Stimulated activated CD8-positive, alpha-beta memory T cell treated with anti-CD3 and anti-CD28 coated beads, Interleukin-15, amount 100 ng/mL, for 4 hours (primary cell): ENCODE measurements at places on chromosomes 12 and 14.

DNA sequence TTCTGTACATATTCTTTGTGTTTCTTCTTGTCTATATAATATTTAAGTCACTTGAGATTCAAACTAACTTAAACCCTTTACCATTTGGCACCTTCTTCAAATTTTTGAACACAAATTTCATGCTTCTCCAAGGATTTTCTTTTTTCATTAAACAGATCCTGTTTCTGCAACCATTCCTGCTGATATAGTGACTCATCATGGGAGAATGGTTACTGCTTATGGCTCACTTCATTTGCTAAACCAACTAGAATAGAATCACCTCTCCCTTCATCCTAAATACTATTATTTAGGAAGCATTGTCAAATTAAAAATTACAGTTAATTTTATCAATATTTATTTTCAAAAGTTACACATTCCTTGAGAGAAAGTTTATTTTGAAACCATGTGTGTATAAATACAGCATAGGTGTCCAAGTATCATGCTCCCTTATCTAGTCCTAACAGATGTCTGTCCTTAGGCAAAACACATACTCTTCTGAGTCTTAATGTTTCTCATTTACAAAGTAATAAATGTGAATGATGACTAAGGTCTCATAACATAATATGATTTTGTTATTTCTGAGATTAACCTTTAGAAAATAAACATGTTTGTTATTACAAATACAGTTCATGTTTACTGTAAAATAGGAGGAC is 40.7 kb downstream of the PLCZ1 start:
- no peak for DNase-seq

- no peak for DNase-seq
These were observed 4.5 kb downstream of the PRPF40B start for GRCh38 chr12:49627752-49628360.

GRCh38 chr12:24507827-24508226 is 441.1 kb downstream of the BCAT1 start:
- no peak for DNase-seq

- DNase-seq = no peak
These were observed 881.9 kb downstream of the GALC start for GRCh38 chr14:87111126-87111525.

DNA sequence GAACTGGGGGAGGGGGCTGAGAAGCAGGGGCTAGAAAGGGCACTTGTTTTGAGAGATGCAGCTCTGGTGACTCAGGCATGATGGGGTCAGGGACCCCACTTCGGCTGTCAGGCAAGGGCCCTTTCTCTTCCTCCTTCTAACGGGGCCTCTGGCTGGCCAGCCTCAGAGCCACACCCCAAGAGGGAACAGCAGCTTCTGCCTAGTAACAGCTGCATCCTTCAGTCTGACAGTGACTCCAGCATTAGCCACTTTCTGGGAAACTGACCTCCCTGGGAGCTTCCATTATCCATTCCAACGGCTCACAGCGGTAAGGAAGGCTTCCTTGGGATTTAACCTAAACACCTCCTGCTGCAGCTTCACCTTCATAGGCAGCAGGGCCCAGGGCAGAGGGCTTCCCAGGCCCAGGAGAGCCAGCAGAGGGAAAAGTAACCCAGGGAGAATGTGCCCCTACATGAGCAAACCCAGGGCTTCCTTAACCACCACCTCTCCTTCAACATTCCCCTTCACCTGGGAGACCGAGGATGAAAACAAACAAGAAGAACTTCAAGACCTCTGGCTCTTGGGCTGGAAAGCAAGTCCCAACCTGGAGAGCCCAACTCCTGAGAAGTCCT is 2.7 kb downstream of the NCKAP5L start:
- DNase-seq = no peak

GRCh38 chr14:95814363-95815225 is 62.0 kb upstream of the TUNAR start:
- no peak for DNase-seq

DNA sequence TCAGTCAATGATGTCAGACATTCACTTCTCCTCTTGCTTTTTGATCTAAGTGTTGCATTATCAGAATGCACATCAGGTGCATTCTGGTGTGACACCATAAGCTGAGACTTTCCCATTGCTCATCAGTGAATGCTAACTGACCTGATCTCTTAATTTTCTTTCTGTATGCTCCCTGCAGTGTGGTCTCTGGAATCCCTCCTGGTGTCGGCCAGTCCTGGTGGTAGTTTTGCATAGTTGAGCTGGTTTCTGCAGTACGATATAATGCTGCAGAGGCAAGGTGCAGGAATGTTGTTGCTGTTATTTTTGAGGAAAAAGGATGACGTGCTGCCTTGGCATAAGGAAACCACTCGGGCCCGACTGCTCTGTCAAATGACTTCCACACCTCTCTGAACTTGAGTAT is 11.0 kb upstream of the SRP54 start:
- DNase-seq = no peak

DNA sequence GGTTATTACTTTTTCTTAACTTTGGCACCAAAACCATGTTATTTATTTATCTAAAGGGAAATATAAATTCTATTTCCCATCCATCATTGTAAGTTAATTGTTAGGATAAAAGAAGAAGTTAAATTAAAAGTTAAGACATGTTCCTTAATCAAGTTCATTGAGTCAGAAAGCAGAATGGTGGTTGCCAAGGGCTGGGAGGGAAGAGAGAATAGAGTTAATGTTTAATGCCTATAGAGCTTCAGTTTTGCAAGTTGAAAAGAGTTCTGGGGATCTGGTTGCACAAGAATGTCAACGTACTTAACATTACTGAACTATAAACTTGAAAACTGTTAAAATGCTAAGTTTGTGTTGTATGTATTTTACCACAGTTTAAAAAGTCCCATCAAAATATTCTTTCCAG is 63.2 kb upstream of the NR2C1 start:
- no peak for DNase-seq

- no peak for DNase-seq
These were observed 12.9 kb upstream of the PEX5 start for GRCh38 chr12:7176595-7176994.

- no peak for DNase-seq
These were observed 13.5 kb downstream of the C3AR1 start for GRCh38 chr12:8052679-8053078.

GRCh38 chr12:57232156-57232756 is 2.7 kb downstream of the SHMT2 start:
- no peak for DNase-seq

DNA sequence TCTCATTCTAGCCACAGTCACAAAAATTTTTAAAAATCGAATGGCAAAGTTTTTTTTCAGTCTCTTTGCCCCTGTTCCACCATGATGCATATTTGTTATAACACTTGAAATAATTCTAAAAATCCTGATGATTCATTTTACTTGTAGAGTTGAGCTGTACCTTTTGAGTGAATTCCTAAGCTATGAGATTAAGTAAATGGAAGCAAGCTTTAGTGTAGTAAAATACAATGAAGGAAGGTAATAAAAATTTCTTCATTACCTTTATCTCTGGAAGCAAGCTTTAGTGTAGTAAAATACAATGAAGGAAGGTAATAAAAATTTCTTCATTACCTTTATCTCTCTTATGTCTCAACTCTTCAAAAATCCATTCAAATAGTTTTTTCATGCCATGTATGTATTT is 46.1 kb downstream of the TMTC3 start:
- DNase-seq = no peak

DNA sequence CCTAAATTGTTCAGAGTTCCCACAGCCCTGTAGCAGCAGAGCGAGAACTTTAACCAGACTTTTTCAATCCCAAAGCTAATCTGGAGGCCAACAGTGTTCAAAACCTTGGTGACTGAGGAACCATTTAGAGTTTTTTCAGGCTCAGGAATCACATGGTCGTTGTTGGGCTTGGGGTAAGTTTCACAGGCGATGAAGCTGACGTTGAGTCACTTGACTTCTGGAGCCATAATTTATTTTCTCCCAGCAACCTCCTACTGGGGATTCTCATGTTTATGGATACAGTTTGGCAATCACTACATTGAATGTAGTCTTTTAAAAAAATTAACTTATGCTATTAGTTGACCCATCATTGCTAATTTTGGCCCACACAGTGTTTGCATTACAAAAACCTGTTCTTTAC is 34.5 kb downstream of the SSPN start:
- DNase-seq = no peak

- DNase-seq = no peak
These were observed 15.8 kb downstream of the KRT7 start for GRCh38 chr12:52248541-52249461.

- DNase-seq = no peak
These were observed 68.6 kb downstream of the EP400 start for GRCh38 chr12:132018193-132018916.

DNA sequence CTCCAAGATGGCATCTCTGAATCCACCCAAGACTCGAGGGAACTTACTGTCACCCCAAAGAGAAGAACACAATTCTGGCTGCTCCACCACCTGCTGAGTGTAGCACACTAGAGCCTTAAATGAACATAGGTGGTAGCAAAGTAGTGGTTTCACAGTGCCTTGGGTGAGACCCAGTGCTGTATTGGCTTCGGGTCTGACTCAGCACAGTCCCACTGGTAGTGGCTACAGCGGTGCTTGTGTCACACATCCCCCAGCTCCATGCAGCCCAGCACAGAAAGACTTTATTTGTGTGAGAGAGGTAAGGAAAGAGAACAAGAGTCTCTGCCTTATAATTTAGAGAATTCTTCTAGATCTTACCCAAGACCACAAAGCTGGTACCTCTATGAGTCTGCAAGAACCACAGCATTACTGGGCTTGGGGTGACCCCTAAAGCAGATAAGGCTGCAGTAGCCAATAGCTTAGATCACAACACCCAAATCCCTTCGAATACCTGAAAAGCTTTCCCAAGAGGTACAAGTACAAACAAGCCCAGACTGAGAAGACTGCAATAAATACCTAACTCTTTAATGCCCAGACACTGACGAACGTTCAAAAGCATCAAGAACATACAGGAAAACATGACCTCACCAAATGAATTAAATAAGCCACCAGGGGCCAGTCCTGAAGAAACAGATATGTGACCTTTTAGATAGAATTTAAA is 83.3 kb upstream of the SLC38A4 start:
- DNase-seq = no peak

- no peak for DNase-seq
These were observed 76.6 kb downstream of the SSPN start for GRCh38 chr12:26271889-26272492.

- no peak for DNase-seq
These were observed 7.3 kb downstream of the PLD4 start for GRCh38 chr14:104931771-104932675.

- no peak for DNase-seq
These were observed 10.1 kb downstream of the L2HGDH start for GRCh38 chr14:50301914-50302313.

- no peak for DNase-seq
These were observed 37.8 kb downstream of the PROX2 start for GRCh38 chr14:74838166-74838565.

- no peak for DNase-seq
These were observed 903 bp upstream of the PPP4R3A start for GRCh38 chr14:91511043-91511383.

DNA sequence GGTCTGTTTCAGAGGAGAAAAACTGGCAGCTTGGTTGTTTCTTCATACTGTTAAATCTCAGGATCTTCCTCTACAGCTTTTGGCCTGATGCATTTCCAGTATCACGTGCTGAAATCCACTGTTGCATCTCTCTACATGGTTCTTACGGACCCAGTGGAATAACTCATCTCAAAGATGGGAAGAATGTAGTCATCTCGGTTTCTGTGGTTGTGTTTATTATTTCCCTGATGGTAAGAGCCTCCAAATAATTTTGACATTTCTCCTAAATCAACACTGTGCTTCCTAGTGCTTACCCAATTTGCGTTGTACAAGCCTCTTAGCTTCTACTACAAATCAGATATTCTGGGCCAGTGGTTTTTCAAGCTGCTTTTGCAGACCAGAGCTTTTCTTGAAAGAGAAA is 812.8 kb downstream of the C12orf50 start:
- no peak for DNase-seq

- no peak for DNase-seq
These were observed 8.1 kb upstream of the PCED1B start for GRCh38 chr12:47071241-47071852.

DNA sequence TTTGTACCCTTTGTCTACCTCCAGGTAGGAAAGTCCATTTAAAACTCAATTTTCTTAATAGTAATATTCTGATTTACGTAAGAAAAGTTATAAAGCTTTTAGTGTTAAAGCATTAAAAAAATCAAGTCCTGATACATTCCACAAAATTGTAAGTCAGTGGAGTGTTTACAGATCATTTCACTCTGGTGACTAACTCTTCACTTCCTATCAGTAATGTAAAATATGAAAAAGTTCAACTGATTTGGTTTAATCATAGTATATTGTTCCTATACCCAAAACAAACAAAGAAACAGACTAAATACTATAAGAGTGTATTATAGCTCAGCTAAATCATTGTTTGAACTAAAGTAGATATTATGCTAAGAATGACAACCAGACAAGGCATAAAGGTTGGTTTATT is 85.9 kb downstream of the VEZT start:
- DNase-seq = no peak

- no peak for DNase-seq
These were observed 96.2 kb upstream of the HSPB8 start for GRCh38 chr12:119082496-119082895.

DNA sequence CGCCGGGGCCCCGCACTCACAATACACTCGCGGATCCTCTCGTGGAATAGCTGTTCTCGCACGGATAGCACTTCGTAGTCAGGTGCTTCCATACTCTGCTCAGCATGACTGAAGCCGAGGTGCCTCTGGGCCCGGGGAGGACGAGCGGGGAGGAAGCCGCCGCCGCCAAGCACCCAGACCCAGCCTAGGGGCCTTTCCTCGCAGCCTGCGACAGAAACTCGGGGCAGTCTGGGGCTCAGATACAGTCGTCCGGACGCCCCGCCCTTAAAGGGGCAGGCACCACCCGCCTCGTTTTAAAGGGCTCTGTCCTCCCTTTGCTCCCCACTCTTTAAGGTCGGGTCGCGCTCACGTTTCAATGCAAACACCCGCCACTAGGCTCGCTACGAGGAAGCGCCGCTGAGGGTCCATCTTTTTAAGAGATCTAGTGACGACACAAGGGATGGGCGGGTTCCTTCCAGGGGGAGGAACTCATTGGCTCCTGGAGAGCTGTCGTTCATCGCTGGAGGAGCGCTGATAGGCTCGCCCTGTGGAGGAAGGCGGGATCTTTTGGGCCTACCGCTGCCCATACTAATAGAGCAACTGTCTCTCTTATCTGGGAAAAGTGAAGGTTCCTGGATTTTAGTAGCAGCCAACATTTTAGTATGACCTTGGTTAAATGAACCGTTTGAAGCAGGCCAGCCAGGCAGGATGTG is at the start of gene LMBR1L:
TSS of gene LMBR1L (minus strand) at position 384 of the 692 bp plus-strand sequence. CDS start at position 92, 292 bp downstream.
- peak; percentile 86 for DNase-seq

DNA sequence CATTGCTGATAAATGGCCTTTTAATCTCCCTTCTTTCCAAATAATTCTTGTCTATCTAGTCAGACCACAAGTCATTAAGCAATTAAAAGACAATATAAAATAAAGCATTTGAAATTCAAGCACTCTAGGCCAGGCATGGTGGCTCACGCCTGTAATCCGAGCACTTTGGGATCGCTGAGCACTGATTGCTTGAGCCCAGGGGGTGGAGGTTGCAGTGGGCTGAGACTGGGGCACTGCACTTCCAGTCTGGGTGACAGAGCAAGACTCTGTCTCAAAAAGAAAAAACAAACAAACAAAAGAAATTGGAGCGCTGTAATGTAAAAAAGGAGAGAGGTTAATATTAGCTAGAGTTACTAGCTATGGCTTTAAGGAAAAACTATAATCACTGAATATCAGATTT is 30.5 kb upstream of the CSRP2 start:
- no peak for DNase-seq
